HTR-8/SVneo (cell line): ENCODE measurements at places on chromosomes 3 and 15.

DNA sequence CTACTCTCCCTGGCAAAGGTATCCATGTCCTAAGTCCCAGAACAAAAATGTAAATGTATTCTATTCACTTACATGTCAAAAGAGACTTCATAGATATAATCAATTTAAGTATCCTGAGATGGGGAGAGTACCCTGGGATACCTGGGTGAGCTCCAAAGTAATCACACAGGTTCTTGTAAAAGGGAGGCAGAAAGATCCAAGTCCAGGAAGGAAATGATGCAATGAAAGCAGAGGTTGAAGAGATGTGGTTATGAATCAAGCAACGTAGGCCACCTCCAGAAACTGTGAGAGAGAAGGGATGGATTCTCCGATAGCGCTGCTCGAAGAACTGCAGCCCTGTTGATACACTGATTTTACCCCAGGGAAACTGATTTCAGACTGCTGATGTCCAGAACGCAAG, 93.9 kb upstream of the VGLL3 start:
- no peak for DNase-seq

DNA sequence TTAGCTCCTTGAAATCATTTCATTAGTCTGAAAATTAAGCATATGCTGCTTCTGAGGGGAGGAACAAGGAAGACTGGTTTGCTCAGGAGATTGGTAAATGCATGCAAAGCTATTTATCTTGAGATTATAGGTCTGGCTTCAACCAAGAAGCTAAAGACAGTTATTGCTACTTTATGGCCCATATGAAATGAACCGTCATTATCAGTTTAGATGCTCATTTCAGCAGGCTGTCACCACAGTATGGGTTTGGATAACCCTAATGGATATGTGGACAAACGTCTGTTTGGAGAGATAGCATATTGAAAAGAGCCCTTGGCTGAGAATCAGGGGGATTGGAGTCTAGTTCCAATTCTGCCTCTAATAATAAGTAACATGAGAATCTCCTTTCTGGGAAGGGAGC, 922.6 kb downstream of the TUSC7 start:
- no peak for DNase-seq

GRCh38 chr3:153250446-153250845, 88.4 kb downstream of the RAP2B start:
- no peak for DNase-seq

GRCh38 chr3:128334766-128335165, 131.9 kb downstream of the DNAJB8 start:
- DNase-seq, result no peak

DNA sequence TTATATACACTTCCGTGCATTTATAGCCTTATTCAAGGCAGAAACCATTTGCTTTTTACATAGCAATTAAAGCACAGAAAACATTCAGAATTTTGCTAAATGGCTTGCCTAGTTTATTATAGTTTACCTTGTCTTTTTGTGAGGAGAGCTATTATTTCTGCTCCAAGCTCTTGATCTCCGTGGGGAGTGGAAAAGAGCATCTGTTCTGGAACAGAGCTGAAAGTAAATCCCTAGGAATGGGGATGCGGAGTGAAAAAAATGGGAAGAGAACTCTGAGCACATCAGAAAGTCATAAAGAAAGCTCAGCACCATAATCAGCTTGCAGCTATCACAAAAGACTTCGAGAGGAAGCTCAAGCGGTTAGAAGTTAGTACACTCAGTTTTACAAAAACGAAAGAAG, 1006.7 kb downstream of the ROBO2 start:
- no peak for DNase-seq

DNA sequence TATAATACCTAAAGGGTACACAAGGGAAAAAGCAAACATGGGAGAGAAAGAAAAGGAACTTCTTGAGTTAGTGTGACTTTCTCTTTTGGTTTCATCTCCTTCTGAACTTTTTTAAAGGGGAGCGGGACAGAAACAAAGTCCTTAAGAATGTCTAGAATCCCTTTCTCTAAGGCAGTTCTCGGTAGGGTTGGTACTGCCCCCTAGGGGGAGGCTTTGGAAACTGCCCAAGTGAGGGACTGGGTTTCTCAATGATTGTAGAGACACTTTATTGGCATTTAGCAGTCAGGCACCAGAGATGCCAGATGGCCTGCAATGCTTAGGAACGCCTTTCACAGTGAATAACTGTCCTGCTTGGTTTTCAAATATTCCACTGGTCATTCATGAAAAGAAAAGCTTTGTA, 172.7 kb downstream of the WDR72 start:
- DNase-seq, result no peak

GRCh38 chr15:68635141-68635540, 56.3 kb downstream of the CORO2B start:
- DNase-seq, result no peak

GRCh38 chr3:1056744-1057143, 36.1 kb upstream of the CNTN6 start:
- no peak for DNase-seq

GRCh38 chr3:153767601-153768560, 353.3 kb upstream of the ARHGEF26 start:
- DNase-seq, result no peak

DNA sequence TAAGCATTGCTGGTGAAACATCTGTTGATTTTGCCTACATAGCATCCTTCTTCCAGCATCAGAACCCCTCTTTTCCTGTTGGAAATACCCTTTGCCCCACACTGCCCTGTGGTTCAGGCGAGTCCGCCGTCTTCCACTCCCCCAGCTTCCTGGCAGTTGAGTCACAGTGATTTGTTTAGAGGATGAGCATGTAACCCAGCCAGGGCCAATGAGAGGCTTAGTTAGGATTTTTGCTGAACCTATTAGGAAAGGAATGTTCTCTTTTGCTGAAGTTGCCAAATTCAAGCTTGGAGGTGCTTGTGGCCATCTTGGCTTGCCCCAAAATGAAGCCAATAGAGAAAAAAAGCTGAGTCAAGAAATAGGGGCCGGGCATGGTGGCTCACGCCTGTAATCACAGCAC, 19.0 kb upstream of the MEX3B start:
- no peak for DNase-seq

GRCh38 chr15:64287953-64288352, 68.0 kb downstream of the CSNK1G1 start:
- no peak for DNase-seq

GRCh38 chr3:45516829-45517228, 77.7 kb upstream of the LIMD1 start:
- no peak for DNase-seq

DNA sequence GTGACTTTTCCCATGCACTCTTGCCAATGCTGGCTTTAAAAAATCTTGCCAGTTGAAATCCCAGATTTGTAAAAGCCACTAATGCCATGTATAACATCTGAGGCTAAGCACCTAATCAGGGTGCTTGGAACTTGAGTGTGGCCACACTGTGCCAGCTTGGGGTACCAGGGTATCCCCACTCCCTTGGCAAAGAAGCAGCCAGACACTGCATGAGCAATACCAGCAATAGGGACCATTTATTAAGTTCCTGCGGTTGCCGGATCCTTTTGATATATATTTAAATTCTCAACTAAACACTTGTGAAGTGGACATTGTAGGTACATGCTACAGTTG, 2.2 kb upstream of the RHCG start:
- DNase-seq, result no peak

DNA sequence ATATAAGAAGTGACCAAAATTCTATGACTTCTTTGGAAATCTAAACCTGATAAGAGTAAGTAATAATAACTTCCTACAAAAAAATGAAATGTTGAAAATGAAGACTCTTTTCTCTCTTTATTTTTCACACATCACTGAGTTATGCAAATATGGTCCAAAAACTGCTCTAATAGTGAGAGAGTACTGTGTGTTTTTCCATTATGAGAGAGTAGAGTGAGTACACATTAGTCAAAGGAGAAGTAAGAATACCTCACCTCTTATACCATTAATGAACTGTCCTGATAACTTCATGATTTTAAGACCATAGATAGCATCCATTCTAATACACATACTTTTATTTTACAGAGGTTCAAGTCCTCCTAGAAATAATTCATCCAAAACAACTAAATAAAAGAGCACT, 1310.2 kb downstream of the SI start:
- DNase-seq, result no peak

GRCh38 chr3:74121761-74122160, 492.7 kb downstream of the CNTN3 start:
- DNase-seq, result no peak

- DNase-seq, result no peak
These were observed 270.0 kb upstream of the TBC1D5 start for GRCh38 chr3:18012436-18012835.

DNA sequence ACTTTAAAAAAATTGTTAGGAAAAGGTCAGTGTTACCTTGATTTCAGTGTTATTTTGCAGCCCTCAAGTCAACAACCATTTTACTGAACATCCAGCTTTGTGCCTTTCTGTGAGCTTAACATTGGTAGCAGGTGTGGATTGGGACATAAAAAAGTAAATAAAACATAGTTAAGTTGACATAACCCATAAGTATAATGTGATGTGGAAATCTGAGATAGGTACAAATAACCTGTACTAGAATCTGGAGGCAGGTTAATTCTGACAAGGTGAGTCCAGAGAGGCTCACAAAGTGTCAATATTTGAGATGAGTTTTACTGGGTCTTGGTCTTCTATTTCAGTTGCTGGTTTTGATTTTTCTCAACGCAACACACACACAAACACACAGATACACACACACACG, 151.3 kb downstream of the LPP start:
- no peak for DNase-seq

DNA sequence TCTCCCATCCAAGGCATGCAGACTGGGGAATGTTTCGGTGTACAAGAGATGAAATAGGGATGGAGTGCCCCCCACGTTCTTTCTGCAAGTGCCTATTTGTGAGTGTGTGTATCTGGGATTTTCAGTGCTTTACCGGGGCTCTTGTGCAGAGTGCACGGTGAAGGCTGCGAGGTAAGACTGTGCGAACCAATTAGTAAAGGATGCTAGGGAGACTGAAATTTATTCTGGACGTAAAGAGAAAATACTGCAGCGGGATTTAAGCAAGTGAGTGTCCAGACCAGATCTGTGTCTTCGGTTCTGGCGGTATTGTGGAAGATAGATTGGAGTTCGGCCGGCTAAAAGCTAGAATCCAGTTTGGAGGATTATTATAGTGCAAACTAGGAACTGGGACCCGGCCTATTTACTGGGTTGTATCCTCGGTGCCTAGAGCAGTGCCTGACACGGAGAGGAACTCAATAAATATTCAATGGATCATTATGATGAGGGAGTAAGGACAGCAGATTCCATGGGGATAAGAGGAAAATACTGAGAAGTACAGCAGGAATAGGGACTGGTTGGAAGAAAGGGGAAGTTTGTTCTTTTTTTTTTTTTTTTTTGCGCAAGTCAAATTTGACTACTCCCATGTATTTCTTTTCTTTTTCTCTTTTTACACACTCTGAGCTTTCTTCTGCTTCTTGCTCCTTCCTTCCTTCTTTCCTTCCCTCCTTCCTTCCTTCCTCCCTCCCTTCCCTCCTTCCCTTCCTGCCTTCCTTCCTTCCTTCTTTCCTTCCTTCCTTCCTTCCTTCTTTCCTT, 580 bp upstream of the MAGEF1 start:
- no peak for DNase-seq

DNA sequence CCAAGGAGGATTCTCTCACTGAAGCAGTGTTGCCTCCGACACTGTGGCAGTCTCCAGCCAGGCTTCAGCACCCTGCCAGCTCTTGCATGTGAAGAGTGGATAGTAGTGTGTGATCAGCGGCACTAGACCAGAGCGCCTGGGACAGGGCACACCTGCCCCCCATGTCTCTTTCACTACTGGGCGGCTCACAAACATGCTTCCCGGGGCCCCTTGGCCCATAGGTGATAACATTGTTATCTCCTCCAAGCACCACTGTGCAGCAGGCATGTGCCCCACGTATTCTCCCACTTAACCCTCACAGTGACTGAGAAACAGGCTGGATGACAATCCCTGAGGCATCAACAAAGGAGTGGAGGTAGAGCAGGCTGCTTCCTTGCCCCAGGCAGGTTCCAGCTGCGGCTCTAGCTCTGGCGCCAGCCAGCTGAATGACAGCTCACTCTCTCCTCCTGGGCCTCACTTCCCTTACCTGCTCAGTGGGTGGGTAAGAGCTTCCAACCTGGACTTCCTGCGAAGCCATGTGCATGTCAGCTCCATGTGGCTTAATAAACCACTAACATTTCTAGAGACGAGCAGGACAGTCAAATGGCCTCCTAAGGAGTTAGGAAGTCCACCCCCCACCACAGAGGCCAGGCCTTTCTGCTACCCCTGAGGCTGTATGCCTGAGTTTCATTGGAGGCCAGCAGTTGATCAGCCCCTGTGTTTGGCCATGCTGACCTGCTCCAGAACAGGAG, 37.8 kb downstream of the KLF13 start:
- DNase-seq, result no peak

DNA sequence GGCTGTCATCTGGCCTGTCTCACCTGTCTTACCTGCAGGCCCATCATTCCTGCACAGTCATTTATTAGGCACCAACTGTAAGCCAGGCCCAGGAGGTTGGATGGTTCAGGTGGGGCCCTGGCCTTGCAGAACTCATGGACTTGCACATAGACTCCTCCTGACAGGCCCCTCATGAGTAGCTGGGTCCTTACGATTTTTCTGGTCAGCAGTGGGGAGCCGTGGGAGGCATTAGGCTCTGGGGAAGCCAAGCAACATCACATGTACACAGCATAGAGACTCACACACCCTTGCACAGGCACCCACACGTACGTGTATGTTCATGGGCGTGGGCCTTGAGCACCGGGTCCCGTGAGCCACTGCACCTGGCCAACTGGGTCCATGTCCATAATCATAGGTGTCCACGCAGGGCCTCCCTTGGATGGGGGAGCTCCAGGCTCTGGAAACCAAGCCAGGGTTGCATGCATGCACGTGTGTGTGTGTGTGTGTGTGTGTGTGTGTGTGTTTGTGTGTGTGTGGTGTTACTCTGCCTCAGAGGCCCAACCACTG, 20.3 kb downstream of the CISH start:
- DNase-seq, result no peak

DNA sequence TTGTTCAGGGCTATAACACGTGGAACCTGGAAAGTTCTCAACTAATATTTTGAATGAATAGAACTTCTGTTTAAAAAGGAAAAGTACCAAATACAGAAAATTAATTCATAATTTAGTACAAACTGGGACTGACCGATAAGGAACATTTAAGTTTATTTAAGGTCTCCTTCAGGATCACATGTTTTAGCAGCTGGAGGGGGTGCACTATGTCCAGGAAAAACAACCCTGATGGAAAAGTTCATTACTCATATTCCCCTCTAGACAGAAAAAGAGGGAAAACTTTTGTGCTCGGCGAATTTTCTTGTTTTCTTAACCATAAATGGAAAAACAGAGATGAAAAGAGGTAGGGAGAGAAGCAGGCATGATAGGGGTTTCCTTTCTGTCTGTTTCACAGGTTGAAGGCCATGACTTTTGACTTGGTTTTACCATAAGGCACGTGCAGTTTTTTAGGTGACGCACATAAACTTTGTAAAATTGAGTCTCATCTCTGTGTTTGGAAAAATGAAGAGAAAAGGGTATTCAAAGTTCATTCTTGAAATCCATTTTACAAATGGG, 26.5 kb downstream of the FRMD4B start:
- no peak for DNase-seq

DNA sequence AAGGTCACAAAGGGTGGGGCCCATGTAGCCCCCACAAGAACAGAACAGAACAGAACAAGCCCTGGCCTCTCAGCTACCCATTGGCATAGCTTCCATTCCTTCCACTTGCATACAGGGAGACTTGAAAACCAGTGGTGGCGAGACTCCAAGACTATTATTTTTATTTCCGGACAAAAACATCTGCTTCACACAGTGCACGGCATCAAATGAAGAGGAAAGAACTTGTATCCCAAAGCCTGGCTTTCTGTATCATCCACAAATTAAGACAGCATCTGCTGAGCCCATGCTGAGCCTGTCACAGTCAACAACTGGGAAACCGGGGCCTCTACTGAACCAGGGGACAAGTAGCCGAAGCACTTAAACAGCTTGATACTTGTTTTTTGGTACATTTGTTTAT, 56.0 kb downstream of the CLEC3B start:
- no peak for DNase-seq
